Activated T-helper 17 cell treated with anti-CD3 and anti-CD28 coated beads, Interleukin-2, amount 50 U/mL, for 72 hours (primary cell): ENCODE measurements at places on chromosomes 16 and 17. TPM values are rescaled to one million over a fixed set of nuclear protein-coding genes. Genes with fewer than 3 reads are reported as not detected.

The GP1BA gene
- total RNA-seq: not detected

The ABCC12 gene
- total RNA-seq: not detected

DNA sequence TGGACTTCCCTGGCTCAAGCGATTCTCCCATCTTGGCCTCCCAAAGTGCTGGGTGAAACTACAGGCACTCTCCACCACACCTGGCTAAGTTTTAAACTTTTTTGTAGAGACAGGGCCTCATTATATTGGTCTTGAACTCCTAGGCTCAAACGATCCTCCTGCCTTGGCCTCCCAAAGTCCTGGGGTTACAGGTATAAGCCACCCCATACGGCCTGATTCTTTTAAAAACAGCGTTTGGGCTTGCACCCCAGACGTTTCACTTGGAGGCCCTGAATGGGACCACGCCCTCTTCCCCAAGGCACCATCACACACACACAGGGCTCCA is 29.4 kb upstream of the GINS2 start:
- ATAC-seq: no peak

GRCh38 chr16:87982581-87983041 is 31.4 kb downstream of the BANP start:
- no peak for ATAC-seq

DNA sequence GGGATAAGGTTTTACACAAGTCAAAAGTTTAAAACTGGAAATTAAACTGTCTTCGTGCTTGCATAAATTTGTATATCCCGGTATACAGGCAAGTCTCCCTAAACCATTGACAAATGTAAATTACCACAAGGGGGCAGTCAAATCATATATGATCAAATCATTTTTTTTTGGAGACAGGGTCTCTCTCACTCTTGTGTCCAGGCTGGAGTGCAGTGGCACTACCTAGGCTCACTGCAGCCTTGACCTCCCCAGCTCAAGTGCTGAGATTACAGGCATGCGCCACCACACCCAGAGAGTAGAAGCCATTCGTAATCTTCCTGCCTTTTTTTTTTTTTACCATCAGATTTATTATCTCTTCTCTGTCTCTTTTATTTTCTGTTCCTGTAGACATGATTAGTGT is 18.5 kb downstream of the TOP2A start:
- peak; percentile 52 for ATAC-seq
